BE2C (cell line): ENCODE measurements at places on chromosomes 6 and 20.

- no peak for DNase-seq
Observed at GRCh38 chr20:4811661-4812181, 90.0 kb downstream of the PRND start.

- DNase-seq: no peak
Observed at GRCh38 chr6:8059129-8059528, 5.1 kb downstream of the BLOC1S5 start.

- DNase-seq: no peak
Observed at GRCh38 chr20:4522310-4522709, 199.4 kb upstream of the PRND start.

- DNase-seq: no peak
Observed at GRCh38 chr20:63759377-63759901, 19.9 kb downstream of the SLC2A4RG start.

- no peak for DNase-seq
Observed at GRCh38 chr6:18842534-18842933, 455.4 kb downstream of the RNF144B start.

DNA sequence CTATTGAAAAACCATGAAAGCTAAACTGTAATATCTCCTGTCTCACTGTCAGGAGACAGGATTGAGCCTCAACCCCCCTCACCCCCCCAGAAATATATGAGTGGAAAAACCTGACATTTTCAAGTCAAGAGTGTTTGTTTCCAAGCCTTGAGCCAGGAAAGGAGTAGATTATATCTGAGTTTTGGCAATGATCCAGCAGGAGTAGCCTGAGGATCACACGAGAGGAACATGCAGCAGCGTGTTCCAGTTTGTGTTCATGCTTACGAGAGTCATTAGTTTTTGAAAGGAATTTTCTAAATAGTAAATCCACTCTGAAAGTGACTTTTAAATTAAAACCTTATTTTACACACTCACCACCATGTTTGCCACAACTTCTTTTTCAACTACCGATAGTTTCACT is 15.8 kb downstream of the IL22RA2 start:
- no peak for DNase-seq

GRCh38 chr6:25590986-25591385 is 61.0 kb upstream of the SCGN start:
- DNase-seq: no peak

DNA sequence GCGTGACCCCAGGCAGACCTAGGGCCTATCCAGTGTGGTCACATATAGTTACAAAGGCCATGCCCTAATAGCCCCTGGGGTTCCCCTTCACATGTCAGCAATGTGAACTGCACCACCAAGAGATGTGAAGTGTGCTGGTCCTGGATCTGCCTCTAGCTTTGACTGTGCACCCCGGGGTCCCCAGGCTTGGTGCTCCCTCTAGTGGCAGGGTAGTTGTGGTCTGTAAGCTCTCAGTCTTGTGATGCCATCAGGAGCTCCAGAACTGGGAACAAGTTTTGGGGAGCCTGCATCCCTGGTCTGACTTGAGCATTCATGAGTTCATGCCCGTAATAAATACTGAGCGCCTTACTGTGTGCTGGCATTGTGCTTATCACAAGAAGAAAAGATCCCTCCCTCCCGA is 143.4 kb downstream of the DHX35 start:
- no peak for DNase-seq

DNA sequence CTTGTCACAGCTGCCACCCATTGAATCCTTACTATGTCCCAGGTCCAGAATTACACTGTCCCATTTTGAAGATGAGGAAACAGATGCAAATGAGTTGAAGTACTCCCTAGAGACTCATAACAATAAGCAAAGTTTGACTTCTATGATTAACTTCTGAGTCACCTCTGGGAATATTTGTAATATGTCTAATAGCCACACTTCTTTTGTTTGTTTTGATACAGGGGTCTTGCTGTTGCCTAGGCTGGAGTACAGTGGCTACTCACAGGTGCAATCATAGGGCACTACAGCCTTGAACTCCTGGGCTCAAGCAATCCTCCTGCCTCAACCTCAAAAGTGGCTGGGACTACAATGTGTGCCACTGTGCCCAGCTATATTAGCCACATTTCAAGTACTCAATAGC is 11.4 kb upstream of the SOX12 start:
- DNase-seq: no peak

DNA sequence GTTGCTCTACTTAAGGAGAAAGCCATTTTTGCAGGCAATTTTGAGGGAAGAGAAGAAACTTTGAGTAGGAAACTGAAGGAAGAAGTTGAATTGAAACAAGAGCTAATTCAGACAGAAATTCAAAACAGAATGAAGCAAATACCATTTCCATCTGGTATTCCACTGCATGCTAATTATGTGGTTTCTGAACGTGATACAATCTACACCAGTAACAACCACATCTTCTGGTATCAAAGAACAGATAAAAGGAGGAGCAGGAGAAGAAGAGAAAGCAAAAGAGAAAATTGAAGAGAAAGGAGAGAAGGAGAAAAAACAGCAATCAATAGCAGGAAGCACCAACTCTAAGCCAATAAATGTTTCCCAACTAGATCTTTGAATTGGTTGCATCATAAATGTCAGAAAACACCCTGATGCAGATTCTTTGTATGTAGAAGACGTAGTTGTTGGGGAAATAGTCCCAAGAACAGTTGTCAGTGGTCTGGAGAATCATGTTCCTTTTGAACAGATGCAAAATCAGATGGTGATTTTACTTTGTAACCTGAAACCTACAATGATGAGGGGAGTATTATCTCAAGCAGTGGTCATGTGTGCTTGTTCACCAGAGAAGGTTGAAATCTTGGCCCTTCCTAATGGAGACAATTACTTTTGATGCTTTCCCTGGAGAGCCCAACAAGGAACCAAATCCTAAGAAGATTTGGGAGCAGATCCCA is 132.4 kb downstream of the MACROD2 start:
- no peak for DNase-seq

DNA sequence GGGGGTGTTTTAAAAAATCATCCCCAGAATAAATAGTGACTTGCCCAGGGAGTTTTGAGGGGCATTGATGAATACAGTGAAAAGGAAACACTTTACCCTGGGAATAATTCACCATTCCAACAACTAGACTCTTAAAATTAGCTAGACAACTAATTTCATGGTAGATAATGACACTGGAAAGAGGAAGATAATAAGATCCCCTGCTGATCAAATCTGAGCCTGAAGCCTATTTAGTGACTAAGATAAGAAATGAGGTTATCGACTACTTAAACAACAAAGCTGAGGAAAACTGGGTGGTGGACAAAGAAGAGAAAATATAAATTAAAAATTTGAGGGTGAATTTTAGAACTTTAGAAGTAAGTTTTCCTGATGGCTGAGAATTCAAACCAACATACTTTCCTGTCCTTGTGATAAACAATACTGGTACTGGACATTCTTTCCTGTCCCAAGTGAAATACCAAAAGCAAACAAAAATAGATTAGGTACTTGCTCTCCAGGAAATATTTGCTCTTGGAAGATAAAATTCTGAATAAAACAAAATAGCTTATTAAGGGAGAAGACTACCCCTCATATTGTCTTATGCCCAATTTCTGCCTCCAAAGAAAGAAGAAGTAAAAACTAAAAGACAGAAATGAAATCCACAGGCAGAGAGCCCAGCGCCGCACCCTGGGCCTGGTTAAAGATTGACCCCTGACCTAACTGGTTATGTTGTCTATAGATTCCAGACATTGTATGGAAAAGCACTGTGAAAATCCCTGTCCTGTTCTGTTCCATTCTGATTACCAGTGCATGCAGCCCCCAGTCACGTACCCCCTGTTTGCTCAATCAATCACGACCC is 64.0 kb upstream of the ADGRF4 start:
- DNase-seq: no peak

GRCh38 chr20:51372176-51372803 is 170.2 kb downstream of the NFATC2 start:
- DNase-seq: peak; percentile 66

GRCh38 chr20:48975955-48976354 is 54.4 kb downstream of the ARFGEF2 start:
- no peak for DNase-seq

DNA sequence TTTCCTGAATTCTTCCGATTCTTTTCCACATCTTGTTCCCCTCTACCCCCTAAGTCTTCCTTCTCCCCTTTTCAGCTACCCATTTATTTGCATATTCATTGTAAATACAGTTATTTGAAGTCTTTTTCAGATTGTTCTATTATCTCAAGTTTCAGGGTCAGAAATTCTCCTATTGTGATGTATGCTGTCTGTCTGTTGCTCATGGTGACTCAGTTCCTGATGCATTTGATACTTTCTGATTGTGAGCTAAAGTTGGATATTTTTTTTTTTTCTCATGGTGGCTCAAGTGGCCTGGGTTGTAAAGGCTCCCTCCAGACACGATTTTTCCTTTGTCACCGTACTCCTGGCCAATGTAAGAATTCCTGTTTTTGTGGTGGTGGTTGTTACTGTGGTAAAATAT is 4.9 kb upstream of the PI16 start:
- no peak for DNase-seq

- no peak for DNase-seq
Observed at GRCh38 chr6:34743625-34744293, 13.5 kb upstream of the SNRPC start.

- peak; percentile 1 for DNase-seq
Observed at GRCh38 chr20:24998631-24999445, 6.3 kb upstream of the APMAP start.

DNA sequence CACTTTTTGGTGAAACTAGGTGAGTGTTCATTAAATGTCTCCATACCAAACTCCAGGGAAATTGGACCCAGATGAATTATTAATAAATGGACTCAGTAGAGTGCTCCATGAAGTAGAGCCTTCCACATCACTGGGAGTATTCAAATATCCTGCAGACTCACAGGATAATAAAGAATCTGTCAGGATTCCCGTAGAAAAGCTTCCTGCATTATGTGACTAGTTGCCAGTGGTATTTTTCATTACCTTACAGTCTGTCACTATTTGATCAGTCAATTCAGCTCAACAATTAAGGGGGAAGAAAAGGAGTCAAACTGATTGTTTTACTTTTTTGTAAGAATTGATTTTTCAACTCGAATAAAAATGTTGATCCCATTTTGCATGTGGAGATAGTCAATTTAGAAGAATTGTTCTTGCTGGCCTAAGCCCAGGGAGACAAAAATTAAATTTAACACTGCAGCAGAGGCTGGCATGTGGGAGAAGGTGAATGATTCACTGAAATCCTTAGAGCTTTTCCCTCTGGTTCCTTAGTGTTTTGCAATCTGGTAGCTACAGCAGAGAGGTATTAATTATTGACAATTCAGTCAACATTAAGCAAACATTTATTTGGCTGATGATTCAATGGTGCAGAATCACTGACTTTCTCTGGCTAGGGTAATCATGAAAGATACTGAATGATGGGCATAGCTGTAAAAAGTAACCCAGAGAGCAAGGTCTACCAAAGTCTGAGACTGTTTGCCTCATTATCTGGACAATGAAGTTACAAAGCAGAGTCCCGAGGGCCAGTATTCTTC is 442.4 kb downstream of the CD83 start:
- no peak for DNase-seq

DNA sequence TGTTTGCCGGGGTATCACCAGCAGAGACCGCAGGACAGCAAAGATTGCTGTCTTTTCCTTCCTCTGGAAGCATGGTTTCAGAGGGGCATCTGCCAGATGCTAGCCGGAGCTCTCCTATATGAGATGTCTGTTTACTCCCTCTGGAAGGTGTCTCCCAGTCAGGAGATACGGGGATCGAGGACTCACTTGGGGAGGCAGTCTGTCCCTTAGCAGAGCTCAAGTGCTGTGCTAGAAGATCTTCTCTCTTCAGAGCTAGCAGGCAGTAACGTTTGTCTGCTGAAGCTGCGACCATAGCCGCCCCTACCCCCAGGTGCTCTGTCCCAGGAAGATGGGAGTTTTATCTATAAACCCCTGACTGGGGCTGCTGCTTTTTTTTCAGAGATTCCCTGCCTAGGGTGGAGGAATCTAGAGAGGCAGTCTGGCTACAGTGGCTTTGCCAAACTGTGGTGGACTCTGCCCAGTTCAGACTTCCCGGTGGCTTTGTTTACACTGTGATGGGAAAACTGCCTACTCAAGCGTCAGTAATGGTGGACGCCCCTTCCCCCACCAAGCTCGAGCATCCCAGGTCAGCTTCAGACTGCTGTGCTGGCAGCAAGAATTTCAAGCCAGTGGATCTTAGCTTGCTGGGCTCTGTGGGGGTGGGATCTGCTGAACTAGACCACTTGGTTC is 133.0 kb upstream of the FLRT3 start:
- DNase-seq: no peak

GRCh38 chr6:130557481-130558112 is 191.8 kb downstream of the TMEM200A start:
- DNase-seq: no peak

DNA sequence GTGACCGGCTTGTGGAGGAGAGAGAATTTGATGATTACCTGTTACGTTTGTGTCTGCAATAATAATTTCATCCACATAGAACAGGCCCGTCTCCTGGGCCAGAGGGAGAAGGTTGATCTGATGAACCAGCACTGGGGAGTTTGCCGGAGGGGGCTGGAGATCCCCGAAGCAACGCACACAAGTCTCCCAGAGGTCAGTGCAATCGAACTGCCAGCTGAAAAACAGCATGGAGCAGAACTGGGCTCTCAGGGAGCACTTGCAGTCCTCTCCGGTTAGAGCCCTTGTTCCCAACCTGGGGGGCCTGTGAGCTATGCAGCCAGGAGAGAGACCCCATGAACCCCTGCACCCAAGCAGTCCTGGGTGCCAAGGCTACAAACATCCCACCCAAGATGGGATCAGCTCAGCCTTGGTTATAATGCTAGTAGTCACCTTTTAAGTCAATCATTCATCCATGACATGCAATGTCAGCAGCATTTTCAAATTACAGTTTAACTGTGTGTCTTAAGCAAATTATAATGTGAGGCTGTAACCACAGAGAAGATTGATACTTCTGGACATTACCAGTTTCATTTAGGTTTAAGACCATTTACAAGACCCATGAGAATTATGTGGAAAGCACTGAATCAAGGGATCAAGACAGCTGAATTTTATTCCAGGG is 34.2 kb downstream of the PKHD1 start:
- no peak for DNase-seq

DNA sequence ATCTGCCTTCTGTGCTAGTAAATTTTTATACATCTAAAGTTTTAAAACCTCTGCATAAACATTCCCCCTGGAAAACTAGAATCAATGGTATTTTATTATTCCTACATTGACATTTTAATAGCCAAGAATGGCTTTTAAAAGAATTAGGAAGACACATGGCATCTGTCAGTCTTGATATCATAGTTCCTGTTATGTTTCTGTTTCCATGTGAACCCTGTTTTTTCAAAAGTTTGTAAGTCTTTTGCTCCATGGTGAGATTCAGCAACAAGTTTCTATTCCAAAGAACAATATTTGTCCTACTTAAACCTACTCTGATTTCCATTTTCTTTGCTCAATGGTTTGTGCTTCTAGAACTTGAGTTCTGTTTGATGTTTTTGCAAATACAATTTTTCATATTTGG is 95.2 kb downstream of the PLEKHG1 start:
- DNase-seq: no peak

DNA sequence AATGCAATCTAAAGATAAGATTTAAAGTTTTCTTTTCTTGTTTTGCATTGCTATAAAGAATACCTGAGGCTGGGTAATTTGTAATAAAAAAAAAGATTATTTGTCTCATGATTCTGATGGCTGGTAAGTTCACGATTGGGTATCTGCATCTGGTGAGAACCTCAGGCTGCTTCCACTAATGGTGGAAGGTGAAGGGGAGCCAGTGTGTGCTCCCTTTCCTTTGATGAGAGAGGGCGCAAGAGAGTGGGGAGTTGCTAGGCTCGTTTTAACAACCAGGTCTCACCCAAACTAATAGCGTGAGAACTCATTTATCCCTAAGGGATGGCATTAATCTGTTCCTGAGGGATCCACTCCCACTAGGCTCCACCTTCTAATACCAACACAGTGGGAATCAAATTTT is 353.2 kb downstream of the BTBD3 start:
- DNase-seq: no peak

- DNase-seq: no peak
Observed at GRCh38 chr6:135270676-135271536, 89.8 kb downstream of the MYB start.
